ENCODE measurements at places on chromosomes 13 and 19. TPM values are rescaled to one million over a fixed set of nuclear protein-coding genes. Genes with fewer than 3 reads are reported as not detected.

GRCh38 chr13:55214841-55215345 is 1925.8 kb upstream of the PRR20A start:
- ATAC-seq: no peak

DNA sequence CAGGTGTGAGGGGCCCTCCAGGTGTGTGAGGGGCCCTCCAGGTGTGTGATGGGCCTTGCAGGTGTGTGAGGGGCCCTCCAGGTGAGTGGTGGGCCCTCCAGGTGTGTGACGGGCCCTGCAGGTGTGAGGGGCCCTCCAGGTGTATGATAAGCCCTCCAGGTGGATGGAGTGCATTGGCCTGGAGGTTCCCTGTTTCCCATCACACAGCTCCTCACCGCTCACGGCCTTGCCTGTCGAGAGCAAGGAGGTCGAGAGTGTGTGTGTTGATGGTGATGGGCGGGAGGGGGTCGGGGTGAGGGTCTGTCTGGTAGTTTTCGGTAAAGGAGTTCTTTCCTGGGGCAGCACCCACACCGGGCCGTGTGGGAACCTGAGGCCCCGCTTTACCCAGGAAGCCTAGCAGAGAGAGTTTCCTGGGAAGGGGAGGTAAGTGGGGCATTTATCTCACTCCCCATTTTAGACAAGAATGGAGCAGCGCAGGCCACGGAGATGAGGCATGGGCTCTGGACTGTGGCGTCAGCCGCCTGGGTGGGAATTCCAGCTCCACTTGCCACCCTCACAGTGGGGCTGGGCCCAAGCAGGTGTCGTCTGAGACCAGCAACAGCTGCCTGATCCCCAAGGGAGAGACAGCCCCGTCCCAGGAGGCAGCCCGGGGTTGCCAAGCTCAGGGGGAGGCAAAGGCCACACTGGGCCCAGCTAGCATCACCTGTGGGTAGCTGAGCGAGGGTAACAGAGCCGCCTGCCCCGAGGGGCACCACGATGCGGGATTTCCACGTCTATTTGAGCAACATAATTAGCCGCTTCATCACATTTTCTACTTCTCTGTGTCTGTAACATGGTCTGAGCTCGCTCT is 10.9 kb upstream of the GAS6 start:
- no peak for ATAC-seq

DNA sequence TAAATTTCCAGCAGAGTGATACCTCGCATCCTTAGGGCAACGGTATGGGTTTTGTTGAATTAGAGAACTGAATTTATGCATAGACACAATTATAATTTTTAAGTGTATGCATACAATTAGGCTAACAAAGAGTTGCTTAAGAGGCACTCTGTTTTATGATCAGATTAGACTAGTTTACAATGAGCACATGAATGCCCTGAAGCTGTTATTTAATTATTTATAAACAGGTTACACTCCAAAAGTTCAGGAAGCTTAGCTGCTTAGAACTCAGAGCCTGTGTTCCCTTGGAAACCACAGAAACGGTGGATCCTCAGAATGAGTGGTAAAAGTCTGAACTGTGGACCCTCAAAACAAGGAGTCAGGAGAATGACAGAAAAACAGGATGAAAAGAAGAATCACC is 72.5 kb upstream of the FBXL3 start:
- ATAC-seq: no peak

- ATAC-seq: no peak
Measured at GRCh38 chr13:75839406-75839805, 203.3 kb downstream of the LMO7 start.

DNA sequence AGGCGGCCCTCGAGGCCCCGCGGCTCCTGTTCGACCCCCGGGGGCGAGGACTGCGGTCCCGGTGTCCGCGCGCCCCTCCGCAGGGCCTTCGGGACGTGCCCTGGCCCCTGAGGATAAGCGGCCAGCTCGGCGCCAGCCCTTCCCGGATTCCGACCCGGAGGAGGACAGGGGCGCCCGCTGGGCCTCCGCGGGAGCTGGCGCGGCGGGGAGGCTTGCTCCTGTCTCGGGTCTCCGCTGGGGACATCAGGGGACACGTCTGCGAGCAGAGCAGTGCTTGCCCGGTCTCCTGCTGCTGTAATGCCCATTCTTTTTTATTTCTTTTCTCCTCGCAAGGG is 829 bp downstream of the B3GLCT start:
- ATAC-seq: peak; percentile 32

- ATAC-seq: no peak
Measured at GRCh38 chr13:110503037-110503901, 58.3 kb downstream of the RAB20 start.

The IZUMO1 gene
- total RNA-seq: 1.3 TPM

The LILRA1 gene
- total RNA-seq: 0.16 TPM

The PNMA8B gene
- 0.08 TPM for total RNA-seq

The ZNF83 gene
- total RNA-seq: 10.7 TPM
